Bronchus fibroblast of lung (primary cell): ENCODE measurements at places on chromosomes 4 and X. TPM values are rescaled to one million over a fixed set of nuclear protein-coding genes. Genes with fewer than 3 reads are reported as not detected.

Gene CDS1
- under 0.01 and 0.34 TPM in 2 replicates for total RNA-seq

Gene ARR3
- total RNA-seq, result not detected in 2 replicates

Gene TIGD4
- under 0.01 and 0.17 TPM in 2 replicates for total RNA-seq

Gene BMPR1B
- under 0.01 and 0.17 TPM in 2 replicates for total RNA-seq

Gene CENPE
- 9.8 and 16.6 TPM in 2 replicates for total RNA-seq

Gene TACC3
- total RNA-seq, result 78.7 and 81.8 TPM in 2 replicates

Gene AKAP14
- not detected in 2 replicates for total RNA-seq

Gene NSG1
- 0.59 and 0.84 TPM in 2 replicates for total RNA-seq

Gene TEC
- total RNA-seq, result 0.50 and 0.59 TPM in 2 replicates

Gene FGA
- total RNA-seq, result not detected in 2 replicates

Gene HERC5
- 0.17 and 0.30 TPM in 2 replicates for total RNA-seq

Gene OCIAD2
- total RNA-seq, result 31.1 and 39.5 TPM in 2 replicates

Gene RENBP
- total RNA-seq, result 0.30 and 0.84 TPM in 2 replicates

Gene NMU
- total RNA-seq, result 2.5 and 3.5 TPM in 2 replicates

Gene ENPEP
- total RNA-seq, result under 0.01 and 0.15 TPM in 2 replicates

Gene ZNF182
- total RNA-seq, result 1.9 and 2.0 TPM in 2 replicates

Gene CHST7
- total RNA-seq, result 7.9 and 8.9 TPM in 2 replicates

Gene PIGA
- total RNA-seq, result 5.1 and 7.6 TPM in 2 replicates

Gene NPY5R
- total RNA-seq, result not detected in 2 replicates

Gene PRRG3
- under 0.01 TPM in 1 of 2 replicates, not detected in the other for total RNA-seq

Gene IQCM
- total RNA-seq, result not detected in 2 replicates

Gene CFAP99
- not detected in 2 replicates for total RNA-seq

Gene CACNA1F
- total RNA-seq, result not detected in 2 replicates

Gene PALLD
- 41.6 and 51.1 TPM in 2 replicates for total RNA-seq

Gene LGI2
- total RNA-seq, result not detected in 2 replicates

Gene RAB39B
- total RNA-seq, result 0.59 and 1.7 TPM in 2 replicates

Gene PNMA6A
- 1.8 and 3.1 TPM in 2 replicates for total RNA-seq

Gene FABP2
- total RNA-seq, result not detected in 2 replicates

Gene TEX11
- total RNA-seq, result not detected in 2 replicates

Gene GABRA4
- total RNA-seq, result not detected in 2 replicates

Gene MAGEA10
- not detected in 2 replicates for total RNA-seq

Gene MID1
- 14.6 and 16.8 TPM in 2 replicates for total RNA-seq

Gene LONRF3
- under 0.01 and 0.15 TPM in 2 replicates for total RNA-seq

Gene CXCL9
- not detected in 2 replicates for total RNA-seq

Gene LDOC1
- total RNA-seq, result 17.0 and 18.3 TPM in 2 replicates

Gene TBC1D19
- 10.4 and 11.1 TPM in 2 replicates for total RNA-seq

Gene PNMA5
- not detected in 2 replicates for total RNA-seq

Gene ACOT9
- 37.9 and 48.3 TPM in 2 replicates for total RNA-seq

Gene PPP2R2C
- total RNA-seq, result 0.15 and 1.0 TPM in 2 replicates

Gene CYTL1
- 0.34 and 1.5 TPM in 2 replicates for total RNA-seq

Gene TRMT2B
- total RNA-seq, result 8.3 and 8.7 TPM in 2 replicates

Gene STAP1
- total RNA-seq, result not detected in 2 replicates

Gene TAF7L
- total RNA-seq, result 0.17 and 0.30 TPM in 2 replicates

Gene DEFB131A
- not detected in 2 replicates for total RNA-seq

Gene UGT2B15
- not detected in 2 replicates for total RNA-seq

Gene ENPP6
- under 0.01 and 0.15 TPM in 2 replicates for total RNA-seq

Gene TBC1D9
- 12.8 and 15.5 TPM in 2 replicates for total RNA-seq

Gene IL21
- not detected in 2 replicates for total RNA-seq

Gene HAUS3
- total RNA-seq, result 6.5 and 9.8 TPM in 2 replicates

Gene PAK3
- 0.17 and 0.74 TPM in 2 replicates for total RNA-seq

Gene SHROOM4
- 0.59 and 0.84 TPM in 2 replicates for total RNA-seq

Gene EFNB1
- total RNA-seq, result 36.7 and 39.3 TPM in 2 replicates

Gene PPEF1
- total RNA-seq, result not detected in 2 replicates

Gene NLGN4X
- total RNA-seq, result 0.17 TPM in 1 of 2 replicates, not detected in the other

Gene CRMP1
- total RNA-seq, result 2.1 and 2.5 TPM in 2 replicates
